ENCODE measurements at places on chromosomes 1 and 21. TPM values are rescaled to one million over a fixed set of nuclear protein-coding genes. Genes with fewer than 3 reads are reported as not detected.

Gene ERVH48-1
- total RNA-seq, result not detected

Gene TNFRSF4
- 2.1 TPM for total RNA-seq

Gene TFF3
- 4.5 TPM for total RNA-seq

Gene OR2L5
- not detected for total RNA-seq

Gene LEPR
- 136 TPM for total RNA-seq

Gene LRRC53
- total RNA-seq, result not detected

Gene MPL
- not detected for total RNA-seq

Gene GALE
- 44.4 TPM for total RNA-seq

Gene AHCYL1
- total RNA-seq, result 30.1 TPM

Gene RGS7
- total RNA-seq, result not detected

Gene SLC1A7
- not detected for total RNA-seq

Gene KANK4
- total RNA-seq, result not detected

Gene APCS
- total RNA-seq, result not detected
